HT1080 (cell line): ENCODE measurements at places on chromosomes 13 and 19.

DNA sequence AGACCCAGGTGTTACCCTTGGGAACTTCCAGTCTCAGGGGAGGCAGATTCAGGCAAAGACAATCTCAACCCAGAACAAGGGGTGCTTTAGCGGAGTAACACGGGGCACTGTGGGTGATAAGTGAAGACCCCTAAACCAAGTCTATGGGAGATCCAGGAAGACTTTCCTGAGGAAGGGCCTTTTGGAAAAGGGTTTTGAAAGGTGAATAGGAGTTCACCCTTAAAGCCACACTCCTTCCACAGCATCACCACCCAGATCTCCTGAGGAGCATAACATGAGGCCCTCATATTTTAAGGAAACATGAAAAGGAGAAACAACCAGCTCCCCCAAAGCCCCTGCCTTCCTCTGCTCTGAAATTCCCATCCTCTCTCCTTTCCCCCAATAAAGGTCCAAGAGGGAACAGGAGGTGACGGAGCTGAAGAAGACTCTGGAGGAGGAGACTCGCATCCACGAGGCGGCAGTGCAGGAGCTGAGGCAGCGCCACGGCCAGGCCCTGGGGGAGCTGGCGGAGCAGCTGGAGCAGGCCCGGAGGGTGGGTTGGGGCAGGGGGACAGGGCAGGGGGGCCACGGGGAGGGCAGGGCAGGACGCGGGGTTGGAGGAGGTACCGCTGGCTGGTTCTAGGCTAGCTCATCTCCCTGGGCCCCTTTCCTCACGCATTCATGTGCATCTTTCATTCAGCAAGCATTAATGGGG, 52.7 kb downstream of the KCNC3 start:
- no peak for DNase-seq

DNA sequence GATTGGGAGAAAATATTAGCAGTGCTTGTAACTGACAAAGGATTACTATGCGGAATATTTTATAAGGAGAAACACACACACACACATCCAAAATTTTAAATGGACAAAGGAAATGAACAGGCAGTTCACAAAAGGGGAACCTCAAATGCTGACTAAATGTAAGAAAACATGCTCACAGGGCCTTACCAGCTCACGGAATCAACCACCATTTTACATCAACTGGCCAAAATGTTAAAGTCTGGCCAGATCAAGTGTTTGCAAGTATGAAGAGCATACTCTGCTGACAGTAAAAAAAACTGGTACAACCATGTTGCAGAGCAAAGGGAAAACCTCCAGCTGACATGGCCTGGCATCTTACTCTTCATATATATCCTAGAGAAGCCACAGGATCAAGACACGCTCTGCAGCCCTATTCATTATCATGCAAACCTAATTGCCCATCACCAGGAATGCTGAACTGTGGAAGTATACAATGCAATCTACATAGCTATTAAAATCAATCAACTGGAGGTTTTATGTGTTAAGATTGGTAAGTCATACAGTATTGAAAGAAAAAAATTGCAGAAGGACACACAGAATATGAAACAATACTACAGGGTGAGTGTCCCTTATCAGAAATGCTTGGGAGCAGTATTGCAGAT, 124.4 kb downstream of the RNF17 start:
- no peak for DNase-seq

GRCh38 chr13:35598233-35598632, 121.7 kb upstream of the MAB21L1 start:
- DNase-seq: no peak

GRCh38 chr13:33015791-33016323, 366 bp upstream of the KL start:
- DNase-seq: no peak

DNA sequence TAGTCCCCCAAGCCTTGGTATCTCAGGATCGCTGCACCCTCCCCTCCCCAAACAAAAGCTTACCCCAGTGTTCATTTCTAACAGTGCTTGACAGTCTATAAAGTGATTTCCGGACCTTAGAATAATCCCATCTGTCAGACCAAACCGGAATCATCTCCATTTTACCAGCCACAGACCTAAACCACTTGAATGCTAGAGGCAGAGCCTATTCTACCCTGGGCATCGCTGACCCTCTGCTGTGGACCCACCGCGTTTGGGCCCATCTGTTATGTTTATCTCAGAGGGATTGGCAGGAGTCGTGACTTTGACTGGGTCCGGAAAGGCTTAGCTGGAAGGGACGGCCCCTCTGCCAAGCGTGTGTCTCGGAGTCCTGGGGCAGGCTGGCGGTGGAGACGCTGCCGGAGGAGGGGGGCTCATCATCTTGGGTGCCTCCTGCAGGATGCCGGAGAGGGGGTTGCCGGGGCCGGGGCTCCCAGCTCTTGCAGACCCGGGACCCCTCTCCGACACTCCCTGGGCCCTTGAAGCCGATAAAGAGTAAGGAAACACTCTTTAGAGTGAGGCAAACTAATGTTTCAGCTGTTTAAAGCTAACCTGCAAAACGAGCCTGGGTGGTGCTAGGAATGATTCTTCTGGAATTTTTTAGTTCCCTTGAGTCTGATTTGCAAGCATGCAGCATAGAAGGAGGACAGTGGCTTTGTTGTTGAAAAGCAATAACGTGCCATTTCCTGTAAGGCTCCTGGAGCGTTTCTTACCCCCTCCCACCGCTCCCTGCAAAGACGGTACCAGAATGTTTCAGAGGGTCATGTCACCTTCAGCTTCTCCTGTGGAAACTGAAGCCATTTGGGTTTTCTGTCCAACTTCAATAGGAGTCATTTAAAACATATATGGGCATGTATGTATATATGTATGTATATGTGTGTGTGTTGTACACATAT, 1.3 kb downstream of the SLC25A42 start:
- DNase-seq: no peak

DNA sequence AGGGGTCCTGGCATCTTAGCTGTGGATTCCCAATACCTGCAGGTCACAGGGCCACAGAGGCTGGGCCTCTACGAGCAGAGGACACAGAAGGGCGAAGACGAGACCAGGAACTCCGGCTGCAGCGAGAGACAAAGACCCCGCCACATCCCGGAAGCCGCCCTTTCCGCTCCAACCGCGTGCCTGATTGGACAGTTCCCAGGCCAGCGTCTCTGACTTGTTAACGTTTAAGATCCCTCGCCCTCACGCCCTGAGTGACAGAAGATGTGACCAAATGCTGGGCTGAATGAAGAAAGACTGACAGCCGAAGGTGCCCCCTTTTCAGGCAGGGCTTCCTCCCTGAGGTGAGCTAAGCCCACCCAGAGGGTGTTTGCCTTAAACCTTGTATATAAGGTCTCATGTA, at the start of gene ZNF98:
TSS of gene ZNF98 (minus strand) at position 136 of the 400 bp plus-strand sequence. CDS start at position 14, 122 bp downstream.
- no peak for DNase-seq

GRCh38 chr19:34135821-34136611, 36.3 kb upstream of the LSM14A start:
- no peak for DNase-seq

DNA sequence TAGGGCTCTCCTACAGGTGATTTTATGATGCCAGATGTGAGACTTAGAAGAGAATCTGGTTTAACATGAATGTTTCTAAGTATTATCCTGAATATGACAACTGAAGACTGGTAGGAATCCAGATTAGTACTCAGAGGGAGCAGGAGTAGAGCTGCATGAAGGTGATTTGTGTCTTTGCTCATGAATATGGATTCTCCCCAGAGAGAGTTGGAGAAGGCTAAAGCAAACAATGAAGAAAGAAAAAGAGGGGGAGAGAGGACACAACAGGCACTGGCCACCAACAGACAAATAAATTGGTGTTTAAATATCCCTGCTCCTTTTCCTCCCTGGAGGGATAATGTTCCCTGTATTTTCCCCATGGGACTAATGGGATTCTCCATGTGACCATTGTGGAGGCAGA, 427.0 kb upstream of the KLF12 start:
- DNase-seq: no peak

DNA sequence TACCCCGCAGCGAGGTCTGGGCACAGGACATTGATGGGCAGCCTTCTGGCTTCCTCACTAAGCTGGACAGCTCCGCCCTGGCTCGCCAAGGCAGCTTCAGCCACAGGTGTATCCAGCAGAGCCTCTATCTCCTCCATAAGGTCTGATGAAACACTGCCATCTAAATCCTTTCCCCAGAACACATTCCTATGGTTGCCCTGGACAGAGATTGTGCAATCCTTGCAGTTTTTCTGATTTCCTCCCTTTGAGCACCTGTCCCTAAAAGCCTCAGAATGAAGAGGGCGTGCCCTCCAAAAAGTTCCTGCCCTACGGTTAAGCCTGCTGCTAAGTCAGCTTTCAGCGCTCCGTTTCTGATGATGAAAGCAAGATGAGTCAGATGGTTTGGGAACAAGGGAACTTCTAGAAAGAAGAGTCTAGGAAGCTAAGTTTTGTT, 21.0 kb downstream of the CLEC4M start:
- DNase-seq: peak; percentile 20

GRCh38 chr19:46728693-46729339, 11.9 kb upstream of the PRKD2 start:
- peak; percentile 57 for DNase-seq

- no peak for DNase-seq
Measured at GRCh38 chr19:38735257-38735686, 9.0 kb downstream of the CAPN12 start.

GRCh38 chr13:112734696-112735547, 45.1 kb downstream of the ATP11A start:
- DNase-seq: no peak

- no peak for DNase-seq
Measured at GRCh38 chr19:38845374-38846024, 4.3 kb downstream of the HNRNPL start.

DNA sequence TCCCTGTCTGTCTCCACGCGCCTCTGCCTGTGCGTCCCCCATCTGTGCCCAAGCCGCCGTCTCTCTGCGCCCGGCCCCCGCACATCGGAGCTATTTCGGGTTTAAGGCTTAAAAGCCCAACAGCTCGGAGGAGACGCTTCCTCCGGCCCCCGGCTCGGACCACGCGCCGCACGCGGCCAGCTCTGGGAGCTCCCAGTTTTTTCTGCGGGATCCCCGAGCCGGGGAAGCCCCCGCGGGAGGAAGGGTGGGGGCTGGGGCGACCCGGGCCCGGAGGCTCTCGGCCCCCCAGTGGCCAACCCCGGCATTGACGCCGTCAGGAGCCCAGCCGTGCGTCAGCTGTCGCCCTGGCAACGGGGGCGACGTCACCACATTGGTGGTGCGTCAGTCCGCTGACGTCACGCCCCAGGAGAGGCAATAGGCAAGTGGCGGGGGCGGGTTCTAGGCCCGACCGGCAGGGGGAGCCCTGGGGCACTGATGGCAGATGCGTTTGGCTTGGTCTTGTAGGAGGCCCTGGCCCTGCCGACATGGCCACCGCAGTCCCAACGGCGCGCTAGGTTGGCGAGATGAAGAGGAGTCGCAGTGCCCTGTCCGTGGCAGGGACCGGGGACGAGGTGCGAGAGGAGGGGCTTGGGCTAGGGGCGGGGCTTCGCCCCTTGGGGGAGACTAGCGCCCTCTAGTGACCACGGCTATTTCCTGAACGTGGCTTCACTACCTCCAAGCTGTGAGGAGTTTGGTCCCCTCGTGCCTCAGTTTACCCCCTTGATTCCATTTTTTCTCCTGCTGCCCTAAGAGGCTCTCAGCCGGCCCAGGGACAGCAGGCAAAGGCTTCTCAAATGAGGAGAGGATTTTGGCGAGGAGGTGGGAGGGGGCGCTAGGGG, 3.7 kb upstream of the PDE4A start:
- peak; percentile 77 for DNase-seq

GRCh38 chr19:2038284-2039088, 12.6 kb downstream of the MKNK2 start:
- DNase-seq: no peak

GRCh38 chr19:40266912-40267600, 18.1 kb downstream of the AKT2 start:
- no peak for DNase-seq

DNA sequence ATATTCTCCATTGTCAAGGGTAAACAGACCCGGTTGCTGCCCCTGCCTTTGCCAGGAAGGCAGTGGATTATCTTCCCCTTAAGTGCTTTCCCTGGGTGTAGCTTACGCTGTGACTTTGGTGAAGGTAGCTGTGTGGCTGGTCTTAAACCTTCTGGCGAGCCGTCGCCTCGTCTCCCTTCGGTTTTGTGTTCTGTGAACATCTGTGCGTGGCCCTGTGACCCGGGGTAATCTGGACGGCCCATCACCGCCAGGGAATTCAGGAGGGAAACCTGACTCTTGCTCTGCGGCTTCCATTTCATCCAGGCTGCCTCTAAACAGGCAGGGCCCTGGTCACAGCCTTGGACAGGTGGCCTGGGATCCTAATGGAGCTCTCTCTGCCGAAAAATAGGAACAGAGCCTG, 78.7 kb downstream of the SHISA2 start:
- no peak for DNase-seq

DNA sequence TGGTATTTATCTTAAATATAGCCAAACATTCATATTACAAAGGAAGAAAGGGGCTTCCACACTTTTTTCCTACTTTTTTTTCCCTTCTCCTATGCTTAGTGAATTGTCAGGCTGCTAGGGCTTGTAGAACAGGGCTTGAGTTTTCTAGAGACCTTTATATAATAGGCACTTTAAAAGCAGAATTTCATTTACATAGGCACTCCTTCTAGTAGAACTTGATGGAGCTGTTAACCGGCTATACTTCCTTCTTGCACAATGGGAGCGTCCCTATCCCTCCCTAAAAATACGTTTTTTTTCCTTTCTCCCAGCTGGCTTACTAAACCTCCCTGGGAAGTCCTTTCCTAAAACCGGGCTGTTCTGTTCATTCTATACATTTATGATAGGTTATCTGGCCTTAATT, 1.1 kb downstream of the TRIM13 start:
- no peak for DNase-seq
